ENCODE measurements at places on chromosomes 3 and 15.

DNA sequence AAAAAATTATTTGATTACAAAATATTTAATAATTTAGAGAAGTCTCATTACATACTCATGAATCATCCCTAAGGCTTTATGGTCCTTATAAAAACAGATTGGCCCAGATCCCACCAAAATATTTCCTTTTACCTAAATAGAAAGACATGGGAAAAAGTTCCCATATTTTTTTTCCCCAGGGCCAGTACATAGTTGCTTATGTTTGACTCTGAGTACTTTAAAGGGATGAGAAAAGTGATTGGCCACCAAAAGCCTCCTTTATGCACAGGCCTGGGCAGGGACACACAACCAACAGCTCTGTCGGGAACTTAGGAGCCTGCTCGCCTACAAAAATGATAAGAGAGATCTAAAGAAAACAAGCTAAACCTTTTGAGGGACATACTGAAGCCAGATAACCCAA lies 22.3 kb downstream of the KCNAB1 start:
- DNase-seq: no peak

DNA sequence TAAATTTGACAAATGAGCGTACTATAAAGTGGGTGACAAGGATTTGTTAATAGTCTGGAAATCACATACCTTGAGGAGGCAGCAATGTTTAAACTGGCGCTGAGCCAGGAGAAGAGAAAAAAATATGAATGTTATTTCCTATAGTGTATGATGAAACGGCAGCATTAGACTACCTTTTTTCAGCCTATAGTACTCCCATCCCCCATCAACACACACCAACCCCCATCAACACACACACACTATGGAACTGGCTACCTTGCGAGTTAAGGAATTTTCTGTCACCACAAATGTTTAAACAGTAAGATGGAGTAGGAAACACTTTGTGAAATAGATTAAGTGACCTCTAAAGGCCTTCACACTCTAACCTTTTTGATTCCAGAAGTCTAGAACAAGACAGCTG lies 46.8 kb upstream of the ZCWPW2 start:
- no peak for DNase-seq

DNA sequence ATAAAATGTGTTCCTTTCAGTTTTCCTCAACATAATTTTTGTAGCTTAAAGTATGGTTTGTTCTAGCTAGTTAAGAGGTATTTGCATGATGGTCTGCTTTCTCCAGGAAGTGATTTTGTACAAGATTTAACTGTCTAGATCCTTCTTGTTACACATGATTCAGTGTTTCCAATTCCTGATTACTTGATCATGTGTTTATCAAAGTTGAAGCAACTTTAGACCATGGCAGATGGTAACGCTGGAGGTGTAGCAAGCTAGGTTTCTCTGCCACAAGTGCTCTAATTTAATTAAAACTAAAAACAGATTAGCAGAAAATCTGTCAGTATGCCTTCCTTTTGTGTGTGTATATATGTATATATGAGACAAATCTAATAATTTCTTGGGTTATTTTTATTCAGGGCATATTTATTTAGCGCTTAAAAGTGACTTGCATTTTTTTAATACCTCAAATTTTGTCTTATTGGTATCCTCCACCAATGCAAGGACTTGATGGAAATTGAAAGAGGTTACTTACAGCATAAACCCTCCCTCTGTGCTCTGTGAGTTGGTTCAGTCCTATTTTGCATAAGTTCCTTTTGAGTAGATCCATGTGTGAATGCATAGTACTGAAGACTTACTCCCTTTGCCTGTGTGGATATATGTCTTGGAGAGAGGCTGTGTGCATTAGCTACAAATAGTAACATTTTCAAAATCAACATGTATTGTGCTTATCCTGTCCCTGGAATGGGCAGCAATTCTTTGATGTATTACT lies 157.3 kb upstream of the CGNL1 start:
- no peak for DNase-seq

- no peak for DNase-seq
Measured at GRCh38 chr15:81940467-81941451, 105.1 kb downstream of the MEX3B start.

- no peak for DNase-seq
Measured at GRCh38 chr3:26997226-26997625, 372.0 kb downstream of the NEK10 start.

DNA sequence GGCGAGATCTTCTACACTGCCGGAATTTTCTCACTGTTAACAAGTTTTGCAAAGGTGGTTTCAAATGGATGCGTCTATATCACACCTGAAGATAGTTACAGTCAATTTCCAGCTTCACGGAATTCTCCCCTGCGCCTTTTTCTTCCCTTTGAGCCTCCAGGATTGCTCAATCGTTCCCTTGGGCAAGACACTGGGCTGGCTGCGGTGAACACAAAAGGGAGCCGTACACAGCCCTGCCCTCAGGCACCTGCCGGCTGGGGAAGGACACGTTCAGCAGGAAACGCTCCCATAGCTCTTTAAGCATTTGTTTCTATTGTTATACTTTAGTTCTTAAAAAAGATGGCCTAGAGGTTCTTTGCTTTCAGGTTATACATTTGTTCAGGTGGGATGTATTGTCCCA lies 85.7 kb downstream of the C3orf70 start:
- DNase-seq: no peak

DNA sequence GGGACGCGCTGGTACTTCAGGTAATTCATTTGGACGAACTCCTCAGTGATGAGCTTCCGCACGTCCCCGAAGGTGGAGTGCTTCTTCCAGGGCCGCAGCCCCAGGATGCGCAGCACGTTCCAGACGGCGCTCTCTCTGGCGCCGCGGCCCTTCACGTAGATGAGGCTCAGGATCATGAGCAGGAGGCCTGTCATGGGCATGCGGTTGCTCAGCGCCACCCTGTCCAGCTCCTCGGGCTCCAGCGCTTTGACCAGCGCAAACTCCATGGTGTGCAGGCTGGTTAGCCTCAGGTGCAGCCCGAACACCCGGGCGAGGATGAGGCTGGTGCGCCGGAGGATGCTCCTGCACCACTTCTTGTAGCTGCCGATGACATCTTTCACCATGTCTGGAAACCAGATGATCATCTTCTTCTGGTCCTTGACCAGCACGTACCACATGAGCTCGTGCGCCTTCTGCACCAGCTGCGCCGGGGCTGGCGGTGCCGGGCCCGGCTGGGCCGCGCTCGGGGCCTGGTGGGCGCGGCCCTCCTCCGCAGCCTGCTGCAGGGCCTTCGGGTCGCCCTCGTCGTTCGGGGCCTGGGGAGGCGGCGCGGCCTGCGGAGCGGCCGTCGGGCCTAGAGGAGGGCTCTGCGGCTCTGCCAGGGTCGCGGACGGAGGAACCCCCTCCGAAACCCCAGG lies 501 bp downstream of the NDN start:
- DNase-seq: no peak

DNA sequence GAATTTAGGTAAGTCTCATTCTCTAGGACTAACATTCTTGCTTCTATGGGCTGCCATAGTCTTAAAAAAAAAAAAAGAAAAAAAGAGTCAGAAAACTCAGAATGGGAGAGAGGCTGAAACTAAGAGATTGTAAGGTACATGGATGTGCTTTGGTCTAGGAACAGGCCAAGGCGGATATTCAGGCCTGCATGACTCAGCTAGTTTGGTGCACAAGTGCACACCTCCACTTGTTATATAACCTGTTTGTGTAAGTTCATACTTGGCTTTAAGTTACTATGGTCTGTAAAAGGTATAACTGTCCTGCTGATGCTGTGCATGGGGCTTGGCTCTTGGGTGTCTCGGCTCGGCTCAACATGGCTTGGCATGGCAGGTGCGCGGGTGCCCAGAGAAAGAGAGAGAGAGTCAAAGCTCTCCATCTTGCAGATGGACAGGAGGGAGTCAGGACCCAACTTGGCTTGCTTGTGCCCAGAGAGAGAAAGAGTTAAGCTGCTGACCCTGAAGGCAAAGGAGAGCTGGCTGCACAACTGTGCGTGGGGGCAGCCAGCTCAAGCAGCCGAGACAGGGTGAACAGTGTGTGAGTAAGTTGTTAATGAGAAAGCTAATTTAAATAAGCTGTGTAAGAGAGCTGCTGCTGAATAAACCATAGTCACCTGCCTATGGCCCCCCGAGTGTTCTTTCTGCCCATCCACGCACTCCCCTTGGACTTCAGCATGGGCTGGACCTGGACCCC lies 31.4 kb upstream of the CHRNB4 start:
- DNase-seq: no peak

- no peak for DNase-seq
Measured at GRCh38 chr3:39133822-39134221, 19.6 kb downstream of the CSRNP1 start.

GRCh38 chr3:59268170-59268569 lies 218.3 kb upstream of the CFAP20DC start:
- DNase-seq: no peak

GRCh38 chr3:15305359-15305844 lies 27.0 kb downstream of the SH3BP5 start:
- no peak for DNase-seq

- DNase-seq: no peak
Measured at GRCh38 chr3:159859836-159860235, 128.8 kb upstream of the IL12A start.
